ENCODE measurements at places on chromosomes 2 and 18. TPM values are rescaled to one million over a fixed set of nuclear protein-coding genes. Genes with fewer than 3 reads are reported as not detected.

GRCh38 chr18:26419746-26420145 is 128.6 kb downstream of the KCTD1 start:
- no peak for DNase-seq

DNA sequence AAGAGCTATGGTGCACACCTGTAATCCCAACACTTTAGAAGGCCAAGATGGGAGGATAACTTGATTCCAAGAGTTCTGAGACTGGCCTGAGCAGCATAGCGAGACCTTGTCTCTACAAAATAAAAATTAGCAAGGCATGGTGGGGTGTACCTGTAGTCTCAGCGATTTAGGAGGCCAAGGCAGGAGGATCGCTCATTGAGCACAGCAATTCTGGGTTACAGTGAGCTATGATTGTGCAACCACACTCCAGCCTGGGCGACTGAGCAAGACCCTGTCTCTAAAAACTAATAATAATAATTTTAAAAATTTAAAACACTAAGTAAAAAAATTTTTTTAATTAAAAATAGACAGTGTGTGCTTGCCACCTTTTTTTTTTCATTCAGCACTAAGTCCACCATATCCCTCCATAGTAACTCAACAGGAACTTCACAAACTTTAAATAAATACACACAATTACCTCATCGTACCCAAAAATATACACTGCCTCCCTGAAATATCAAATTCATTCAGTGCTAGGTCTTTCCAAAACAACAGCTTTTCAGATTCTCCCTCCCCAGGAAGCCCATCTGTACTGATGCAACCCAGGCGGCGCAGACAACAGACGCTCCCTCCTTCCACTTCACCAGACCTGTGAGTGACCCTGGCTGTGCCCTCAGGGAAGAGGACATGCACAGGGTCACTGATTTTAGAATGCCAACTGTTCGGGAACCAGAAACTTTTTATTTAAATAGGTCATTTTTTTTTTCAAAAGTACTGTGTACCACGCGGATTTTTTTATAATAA is 29.6 kb downstream of the FAM168B start:
- DNase-seq: no peak

DNA sequence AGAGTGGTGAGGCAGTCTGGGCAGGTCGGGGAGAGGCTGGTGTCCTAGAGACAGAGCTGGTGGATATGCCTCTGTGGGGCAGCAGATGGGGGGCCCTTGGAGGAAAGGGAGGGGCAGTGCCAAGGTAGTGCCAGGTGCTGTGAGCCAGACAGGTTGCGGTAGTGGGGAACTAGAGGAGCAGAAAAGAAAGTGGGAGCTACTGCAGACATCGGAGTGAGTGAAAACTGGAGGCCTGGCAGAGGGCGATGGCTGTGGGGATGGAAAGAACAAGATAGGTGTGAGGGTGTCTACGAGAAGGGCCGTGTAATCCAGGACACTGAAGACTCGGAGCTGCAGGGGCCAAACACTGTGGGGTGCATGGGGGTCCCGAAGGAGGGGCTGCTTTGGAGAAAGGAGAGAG is 21.7 kb downstream of the C1QL2 start:
- DNase-seq: no peak

GRCh38 chr2:1192121-1192520 is 221.1 kb upstream of the TPO start:
- DNase-seq: no peak

DNA sequence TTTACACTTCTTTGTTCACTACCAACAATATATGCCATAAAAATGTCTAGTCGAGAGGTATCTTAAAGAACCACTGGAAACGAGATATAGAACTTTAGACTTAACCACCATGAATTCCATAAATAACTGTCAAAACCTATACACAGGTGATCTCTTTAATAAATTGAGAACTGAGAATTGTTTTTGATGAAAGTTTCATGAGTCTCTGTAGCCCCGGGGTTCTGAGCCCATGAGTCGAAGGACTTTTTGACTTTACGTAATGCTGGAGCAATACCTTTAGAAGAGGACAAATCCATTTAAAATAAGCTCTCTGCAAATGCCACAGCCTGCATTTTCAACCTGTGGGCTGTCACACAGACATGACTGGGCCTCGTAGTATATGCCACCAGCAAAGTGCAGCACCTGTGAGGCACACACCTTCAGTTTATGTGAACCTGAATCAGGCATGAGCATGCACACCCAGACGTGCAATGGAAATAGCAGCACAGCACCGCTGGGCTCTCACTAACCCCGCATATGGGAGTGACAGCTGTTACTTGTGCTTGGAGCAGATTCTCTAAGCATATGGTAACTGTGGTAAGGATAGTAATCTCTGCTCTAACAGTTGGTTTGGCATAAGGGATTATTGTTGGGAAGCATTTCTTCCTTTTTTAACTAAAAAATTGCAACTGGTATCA is 383.2 kb downstream of the SOCS6 start:
- DNase-seq: no peak

Gene INPP5D
- total RNA-seq: 17.2 TPM

Gene DCC
- 0.66 TPM for total RNA-seq

Gene SCN2A
- total RNA-seq: 0.39 TPM

Gene SNTG2
- 27.8 TPM for total RNA-seq

Gene ACOXL
- total RNA-seq: 15.8 TPM

Measured in WTC11 (cell line).